Left ventricle myocardium superior (tissue), 1 donor: ENCODE measurements at places on chromosomes 7 and 10. TPM values are rescaled to one million over a fixed set of nuclear protein-coding genes. Genes with fewer than 3 reads are reported as not detected.

SMKR1 gene
- not detected for total RNA-seq

LIPF gene
- not detected for total RNA-seq

HPSE2 gene
- total RNA-seq: not detected

GRCh38 chr10:108465871-108466641 lies 1301.5 kb upstream of the SORCS1 start:
- peak; percentile 55 for DNase-seq

DNA sequence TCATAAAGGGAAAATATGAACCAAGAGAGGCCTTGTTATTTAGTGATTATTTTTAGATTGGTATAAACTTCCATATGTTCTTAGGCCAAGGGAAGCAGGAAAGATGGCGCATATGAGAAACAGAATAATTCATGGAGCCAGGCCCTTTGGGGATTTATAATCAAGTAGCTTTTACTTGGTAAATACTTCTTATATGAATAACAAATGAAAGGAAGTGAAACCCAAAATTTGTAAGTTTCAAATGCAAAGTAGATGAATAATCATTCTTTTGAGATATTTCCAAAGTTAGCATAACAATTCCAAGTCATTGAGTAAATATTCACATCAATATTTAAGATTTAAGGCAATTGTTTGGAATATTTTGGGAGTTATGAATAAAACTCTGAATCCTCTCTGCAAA lies 13.9 kb upstream of the OPTN start:
- DNase-seq: no peak

DNA sequence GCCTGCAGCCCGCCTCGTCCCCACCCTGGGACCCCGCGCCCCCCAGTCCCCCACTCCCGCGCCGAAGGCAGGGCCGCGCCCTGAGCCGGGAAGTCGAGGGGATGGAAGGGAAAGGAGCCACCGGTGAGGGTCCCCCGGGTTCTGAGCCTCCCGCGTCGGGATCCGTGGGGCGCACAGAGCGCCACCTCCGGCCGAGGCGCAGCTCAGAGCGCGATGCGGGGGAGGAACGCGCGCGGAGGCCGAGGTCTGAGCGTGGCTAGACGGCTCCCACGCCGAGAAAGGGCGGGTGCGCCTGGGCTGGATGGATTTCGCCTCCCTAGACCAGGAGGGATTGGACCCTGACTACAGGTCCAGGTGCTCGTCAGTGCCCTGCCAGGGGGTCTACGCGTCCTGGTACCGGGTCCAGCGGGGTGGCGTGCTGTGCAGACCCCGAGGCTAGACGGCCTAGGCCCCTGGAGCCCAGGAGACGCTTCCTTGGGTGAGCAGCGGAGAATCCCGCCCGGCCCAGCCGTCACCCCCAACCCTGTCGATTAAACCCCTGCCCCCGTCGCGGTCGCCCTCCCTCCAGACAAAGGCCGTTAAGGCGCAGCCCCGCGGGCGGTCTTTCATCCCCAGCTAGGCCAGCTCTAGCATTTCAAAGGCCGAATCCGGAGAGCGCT lies 986 bp upstream of the PDGFA start:
- peak; percentile 55 for DNase-seq

DNA sequence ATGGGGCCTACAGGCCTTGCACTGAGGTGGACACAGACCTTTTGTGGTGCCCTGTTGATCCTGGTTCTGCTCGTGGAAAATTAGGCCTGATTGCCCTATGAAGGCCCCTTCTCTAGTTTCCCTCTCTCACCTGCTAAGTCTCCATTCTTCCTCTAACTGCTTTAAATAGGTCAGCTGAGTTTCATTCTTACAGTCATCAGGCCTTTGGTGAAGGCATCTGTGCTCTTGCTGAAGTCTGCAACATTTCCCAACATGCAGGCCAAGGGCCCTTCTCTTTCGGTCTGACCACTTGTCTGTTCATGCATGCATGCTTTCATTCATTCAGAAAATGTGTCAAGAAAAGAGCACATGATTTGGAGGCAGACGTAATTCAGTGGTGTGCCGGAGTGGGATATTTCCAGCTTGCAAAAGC lies 244.0 kb downstream of the BUB3 start:
- no peak for DNase-seq

GRCh38 chr7:18520450-18521235 lies 25.1 kb downstream of the HDAC9 start:
- no peak for DNase-seq

- no peak for DNase-seq
Measured at GRCh38 chr7:4052130-4052529, 630.0 kb upstream of the FOXK1 start.

GRCh38 chr10:29895456-29895855 lies 163.9 kb downstream of the JCAD start:
- DNase-seq: peak; percentile 74

DNA sequence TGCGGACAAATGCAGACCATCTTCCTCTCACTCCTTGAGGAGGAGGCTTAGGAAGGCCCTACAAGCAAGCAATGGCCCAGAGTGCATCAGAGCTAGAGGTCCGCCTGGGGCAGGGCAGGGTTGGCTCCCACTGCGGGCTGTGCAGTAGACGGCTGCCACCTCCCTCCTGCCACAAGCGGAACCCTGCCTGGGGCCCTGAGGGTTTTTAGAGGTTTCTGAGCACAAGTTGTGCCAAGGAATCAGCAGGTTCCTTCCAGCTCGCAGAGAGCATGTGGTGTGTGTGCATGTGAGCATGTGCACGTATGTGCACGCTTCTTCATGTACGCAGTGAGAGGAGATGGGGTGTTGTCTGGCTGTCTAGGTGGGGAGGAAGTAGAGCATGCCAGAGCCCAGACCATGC lies 25.9 kb upstream of the SMARCD3 start:
- no peak for DNase-seq

DNA sequence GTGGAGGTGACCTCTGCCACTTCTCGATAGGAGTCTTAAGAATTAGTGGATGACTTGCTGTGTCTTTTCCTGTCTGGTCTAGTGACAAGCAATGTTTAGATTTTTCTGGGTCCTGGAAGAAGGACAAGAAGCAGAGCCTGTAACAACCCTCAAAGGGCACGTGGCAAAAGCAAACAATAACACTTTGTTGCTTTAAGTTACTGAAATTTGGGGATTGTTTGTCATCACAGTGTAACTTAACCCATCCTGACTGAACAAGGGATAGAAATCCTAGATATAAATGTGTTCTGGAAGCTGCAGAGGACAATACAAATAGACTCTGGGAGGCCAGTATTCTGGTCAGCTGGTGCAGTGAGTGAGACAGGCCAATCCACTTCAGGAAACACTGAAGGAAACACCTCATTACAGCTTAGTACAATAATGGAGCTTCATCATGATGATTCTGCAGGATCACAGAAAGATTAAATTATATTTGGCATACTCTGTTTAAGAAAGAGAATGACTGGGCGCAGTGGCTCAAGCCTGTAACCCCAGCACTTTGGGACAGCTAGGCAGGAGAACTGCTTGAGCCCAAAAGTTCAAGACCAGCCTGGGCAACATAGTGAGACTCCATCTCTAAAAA lies 23.3 kb downstream of the ENKUR start:
- DNase-seq: no peak

- DNase-seq: peak; percentile 62
Measured at GRCh38 chr7:137992550-137993394, 9.1 kb downstream of the CREB3L2 start.
